ENCODE measurements at places on chromosomes 1 and 21. TPM values are rescaled to one million over a fixed set of nuclear protein-coding genes. Genes with fewer than 3 reads are reported as not detected.

The ALG6 gene
- total RNA-seq = 16.3 TPM

The SH2D1B gene
- not detected for total RNA-seq

The UBXN10 gene
- 0.41 TPM for total RNA-seq

- H3K4me3 ChIP-seq = no peak overlapping the region
- no peak overlapping the region for H3K27ac ChIP-seq
- no peak for DNase-seq
- peaks cover 5% of the 10 kb centered on the region for H3K36me3 ChIP-seq
Observed at GRCh38 chr1:15428815-15429435, 9.3 kb upstream of the CTRC start.

DNA sequence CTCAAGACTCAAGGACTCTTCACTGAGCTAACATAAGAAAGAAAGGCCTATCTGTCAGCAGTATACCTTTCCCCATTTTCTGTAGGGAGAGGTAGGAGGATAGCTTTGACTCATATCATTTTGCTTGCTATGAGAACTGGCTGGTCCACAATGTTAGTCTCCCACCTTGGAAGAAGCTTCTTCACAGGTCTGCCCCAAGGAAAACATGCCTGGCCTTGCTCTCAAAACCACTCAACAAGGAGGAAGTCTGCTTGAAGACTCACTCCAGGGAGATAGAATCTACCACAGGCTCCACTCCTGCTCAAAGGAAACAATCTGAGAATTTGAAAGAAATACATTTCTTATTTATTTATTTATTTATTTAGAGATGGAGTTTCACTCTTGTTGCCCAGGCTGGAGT, 29.5 kb upstream of the LAMC1 start:
- peaks cover 34% of the 10 kb centered on the region for H3K27me3 ChIP-seq
- H3K27ac ChIP-seq = no peak overlapping the region
- no peaks in the 10 kb centered on the region for H3K36me3 ChIP-seq
- H3K4me3 ChIP-seq = no peak overlapping the region
- DNase-seq = no peak

DNA sequence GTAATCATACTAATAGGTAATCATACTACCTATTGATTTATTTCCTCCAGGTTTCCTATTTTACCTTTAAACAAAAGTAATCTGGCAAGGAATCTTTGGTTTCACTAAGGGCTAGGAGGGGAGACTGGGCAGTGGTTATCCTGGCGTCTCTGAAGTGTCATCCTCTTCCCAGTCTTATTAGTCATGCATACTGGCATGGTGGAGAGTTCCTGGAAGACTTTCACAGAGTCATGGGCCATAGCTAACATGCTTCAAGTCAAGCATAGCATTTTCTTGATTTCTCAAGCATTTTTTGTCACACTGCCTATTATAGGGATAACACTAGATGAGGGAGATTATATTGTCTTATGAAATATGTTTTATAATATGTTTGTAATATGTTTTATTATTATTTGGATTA, 64.0 kb upstream of the ASB17 start:
- H3K36me3 ChIP-seq = peaks cover 2% of the 10 kb centered on the region
- DNase-seq = no peak
- H3K27me3 ChIP-seq = no peaks in the 10 kb centered on the region

Data from activated CD4-positive, alpha-beta T cell treated with anti-CD3 and anti-CD28 coated beads for 36 hours (primary cell).